Activated CD8-positive, alpha-beta T cell treated with anti-CD3 and anti-CD28 coated beads for 36 hours (primary cell): ENCODE measurements at places on chromosomes 7 and 10. TPM values are rescaled to one million over a fixed set of nuclear protein-coding genes. Genes with fewer than 3 reads are reported as not detected.

- no peak for DNase-seq
- no peak overlapping the region for H3K27ac ChIP-seq
- H3K4me1 ChIP-seq = no peaks in the 10 kb centered on the region
- no peaks in the 10 kb centered on the region for H3K36me3 ChIP-seq
Measured at GRCh38 chr10:117476281-117476680, 66.3 kb upstream of the EMX2 start.

- H3K4me3 ChIP-seq = no peak overlapping the region
- peaks cover 19% of the 10 kb centered on the region for H3K27me3 ChIP-seq
- H3K27ac ChIP-seq = no peak overlapping the region
- DNase-seq = no peak
- H3K4me1 ChIP-seq = peaks cover 28% of the 10 kb centered on the region
Measured at GRCh38 chr7:22662036-22662435, 65.0 kb upstream of the IL6 start.

DNA sequence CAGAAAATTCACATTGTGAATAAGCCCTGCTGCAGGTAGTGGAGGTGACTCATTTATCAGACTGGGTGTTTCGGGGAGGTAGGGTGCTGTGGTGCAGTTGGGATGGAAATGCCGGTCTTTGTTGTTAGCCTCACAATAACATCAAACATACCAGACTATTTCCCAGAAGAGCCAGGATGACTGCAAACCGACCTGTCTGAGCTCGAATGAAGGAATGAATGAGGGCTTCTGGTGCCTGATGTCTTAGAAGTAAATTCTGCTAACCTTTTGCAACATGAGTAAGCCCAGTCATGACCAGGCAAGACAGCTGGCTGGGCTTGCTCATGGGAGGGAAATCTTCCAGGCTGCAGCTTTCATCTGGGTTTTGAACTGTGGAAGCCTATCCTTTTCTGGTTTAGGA lies 2.4 kb upstream of the VDAC2 start:
- H3K27me3 ChIP-seq = no peaks in the 10 kb centered on the region
- peaks cover 30% of the 10 kb centered on the region for H3K4me1 ChIP-seq
- peak overlapping the region; percentile 74 for H3K27ac ChIP-seq
- H3K4me3 ChIP-seq = peak overlapping the region; percentile 12
- peak; percentile 37 for DNase-seq

DNA sequence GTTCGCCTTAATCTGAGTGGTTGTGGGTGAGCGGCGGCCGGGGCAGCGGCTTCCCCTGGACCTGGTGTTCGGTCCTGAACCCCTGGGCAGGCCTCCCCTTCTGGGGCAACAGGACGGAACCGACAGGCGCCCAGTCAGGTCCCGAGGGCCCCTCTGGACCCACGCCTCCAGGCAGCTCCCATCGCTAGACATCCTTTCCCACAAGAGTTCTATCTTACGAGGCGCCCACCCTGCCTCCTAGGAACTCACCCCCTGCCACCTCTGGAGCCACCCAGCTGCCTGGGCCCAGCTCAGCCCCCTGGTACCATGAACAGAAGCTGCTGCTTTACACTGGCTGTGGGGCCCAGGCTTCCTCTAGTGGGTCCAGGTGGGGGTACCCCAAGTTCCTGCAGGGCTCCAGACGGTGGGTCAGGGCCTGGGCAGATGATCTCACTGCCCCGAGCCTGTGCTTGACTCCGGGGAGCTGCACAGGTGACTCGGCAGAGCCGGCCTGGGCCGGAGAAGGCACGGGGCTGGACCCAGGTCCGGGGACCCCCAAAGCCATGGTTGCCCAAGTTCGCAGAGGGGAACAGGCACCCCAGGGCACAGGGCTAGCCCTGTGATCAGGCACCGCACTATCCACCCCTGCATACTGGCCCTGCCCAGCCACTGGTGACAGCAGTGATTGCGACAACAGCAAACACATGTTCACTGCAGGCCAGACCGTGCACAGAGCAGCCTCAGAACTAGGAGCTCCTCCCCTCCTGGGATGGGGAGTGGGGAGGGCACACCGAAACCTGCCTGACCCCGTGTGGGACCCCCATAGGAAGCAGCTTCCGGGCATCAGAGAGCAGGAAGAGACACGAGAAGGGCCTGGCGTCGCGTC lies 180.3 kb downstream of the ELFN1 start:
- H3K4me1 ChIP-seq = peaks cover 15% of the 10 kb centered on the region
- no peaks in the 10 kb centered on the region for H3K27me3 ChIP-seq
- no peak overlapping the region for H3K27ac ChIP-seq
- no peak overlapping the region for H3K4me3 ChIP-seq
- no peak for DNase-seq
- no peaks in the 10 kb centered on the region for H3K36me3 ChIP-seq

DNA sequence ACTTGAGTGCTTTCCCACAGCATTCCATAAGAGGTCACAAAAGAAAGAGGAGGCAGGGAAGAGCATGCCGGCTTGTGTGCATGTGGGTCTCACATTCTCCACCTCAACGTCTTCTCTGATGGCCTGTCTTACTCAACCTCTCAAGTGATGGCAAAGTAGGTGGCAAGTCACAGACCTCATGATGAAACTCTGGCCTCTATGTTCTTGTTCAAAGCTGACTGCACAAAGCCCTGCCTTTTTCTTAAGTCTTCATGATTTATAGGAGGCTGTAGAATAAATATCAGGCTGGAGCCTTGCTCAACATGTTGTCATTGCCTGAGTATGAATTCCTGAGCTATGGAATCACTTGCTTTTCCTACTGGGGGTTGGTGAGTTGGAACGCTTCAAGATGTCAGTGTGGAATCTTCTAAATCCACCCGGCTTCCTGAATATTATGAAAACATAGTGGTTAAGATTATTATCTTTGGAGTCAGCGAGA lies 213.6 kb upstream of the INHBA start:
- H3K4me1 ChIP-seq = peaks cover 3% of the 10 kb centered on the region
- H3K36me3 ChIP-seq = no peaks in the 10 kb centered on the region
- peaks cover 29% of the 10 kb centered on the region for H3K27me3 ChIP-seq
- H3K4me3 ChIP-seq = no peak overlapping the region

DNA sequence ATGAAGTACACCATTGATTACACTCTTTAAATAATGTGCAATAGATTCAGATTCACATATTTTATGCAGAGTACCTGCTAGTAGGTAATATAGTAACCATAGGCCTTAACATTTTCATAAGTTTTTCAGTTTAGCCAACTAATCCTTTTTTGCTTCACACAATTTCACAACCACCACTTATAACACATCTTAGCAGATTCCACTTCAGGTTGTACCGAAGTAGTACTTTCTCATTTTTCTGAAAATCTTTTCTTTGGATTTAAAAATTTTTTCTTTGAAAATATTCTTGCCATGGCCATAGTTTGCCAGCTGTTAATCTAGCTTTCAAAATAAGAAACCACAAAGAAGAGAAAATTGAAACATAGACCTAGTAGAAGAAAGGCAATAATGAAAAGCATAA lies 203.1 kb downstream of the MGMT start:
- H3K27me3 ChIP-seq = no peaks in the 10 kb centered on the region
- no peak for DNase-seq
- no peaks in the 10 kb centered on the region for H3K4me1 ChIP-seq

DNA sequence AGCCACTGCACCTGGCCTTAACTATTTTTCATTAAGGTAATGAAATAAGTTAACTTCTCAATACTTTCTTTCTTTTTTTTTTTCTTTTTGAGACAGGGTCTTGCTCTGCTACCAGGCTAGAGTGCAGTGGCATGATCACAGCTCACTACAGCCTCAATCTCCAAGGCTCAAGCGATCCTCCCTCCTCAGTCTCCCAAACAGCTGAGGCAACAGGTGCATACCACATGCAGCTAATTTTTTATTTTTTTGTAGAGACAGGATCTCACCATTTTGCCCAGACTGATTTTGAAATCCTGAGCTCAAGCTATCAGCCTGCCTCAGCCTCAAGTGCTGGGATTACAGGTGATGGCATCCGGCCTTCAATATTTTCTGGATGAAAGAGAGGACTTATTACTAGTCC lies 21.0 kb downstream of the KMT2C start:
- H3K4me3 ChIP-seq = no peak overlapping the region
- no peak for DNase-seq
- peaks cover 23% of the 10 kb centered on the region for H3K4me1 ChIP-seq
- no peak overlapping the region for H3K27ac ChIP-seq
- peaks cover 10% of the 10 kb centered on the region for H3K36me3 ChIP-seq

GRCh38 chr10:106053061-106053460 lies 1111.4 kb downstream of the SORCS1 start:
- no peak for DNase-seq
- H3K4me3 ChIP-seq = no peak overlapping the region
- H3K27me3 ChIP-seq = no peaks in the 10 kb centered on the region

GRCh38 chr10:9289811-9290210 lies 1235.3 kb downstream of the GATA3 start:
- H3K27ac ChIP-seq = no peak overlapping the region
- DNase-seq = no peak
- H3K27me3 ChIP-seq = peaks cover 6% of the 10 kb centered on the region
- peaks cover 10% of the 10 kb centered on the region for H3K4me1 ChIP-seq

DNA sequence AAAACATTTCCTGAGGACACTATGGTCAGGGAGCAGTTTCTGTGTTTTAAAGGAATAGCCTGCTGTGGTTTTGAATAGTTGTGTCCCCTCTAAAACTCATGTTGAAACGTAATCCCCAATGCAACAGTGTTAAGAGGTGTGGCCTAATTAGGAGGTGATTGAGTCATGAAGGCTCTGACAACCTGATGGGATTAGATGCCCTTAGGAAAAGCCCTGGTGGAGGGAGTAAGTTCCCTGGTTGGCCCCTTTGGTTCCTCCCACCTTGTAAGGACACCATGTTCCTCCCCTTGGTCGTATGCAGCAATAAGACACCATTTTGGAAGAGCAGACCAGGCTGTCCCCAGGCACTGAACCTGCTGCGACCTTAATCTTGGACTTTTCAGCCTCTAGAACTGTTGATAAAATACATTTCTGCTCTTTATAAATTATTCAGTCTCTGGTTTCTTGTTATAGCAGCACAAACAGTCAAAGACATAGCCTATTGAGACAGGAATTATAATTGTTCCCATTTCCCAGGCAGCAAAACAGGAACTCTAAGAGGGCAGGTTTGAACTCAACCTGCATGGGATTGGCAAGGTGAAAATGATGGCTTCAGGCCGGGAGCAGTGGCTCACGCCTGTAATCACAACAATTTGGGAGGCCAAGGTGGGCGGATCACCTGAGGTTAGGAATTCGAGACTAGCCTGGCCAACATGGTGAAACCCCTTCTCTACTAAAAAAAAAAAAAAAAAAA lies 20.5 kb upstream of the TNS3 start:
- no peaks in the 10 kb centered on the region for H3K4me1 ChIP-seq
- no peaks in the 10 kb centered on the region for H3K27me3 ChIP-seq
- no peaks in the 10 kb centered on the region for H3K36me3 ChIP-seq

- no peaks in the 10 kb centered on the region for H3K27me3 ChIP-seq
- no peaks in the 10 kb centered on the region for H3K4me1 ChIP-seq
- no peak overlapping the region for H3K27ac ChIP-seq
Measured at GRCh38 chr7:435630-436366, 83.8 kb downstream of the PDGFA start.

GRCh38 chr7:66055321-66055956 lies 20.2 kb upstream of the ASL start:
- H3K27me3 ChIP-seq = no peaks in the 10 kb centered on the region
- H3K36me3 ChIP-seq = no peaks in the 10 kb centered on the region
- H3K4me1 ChIP-seq = peaks cover 2% of the 10 kb centered on the region
- H3K4me3 ChIP-seq = no peak overlapping the region

DNA sequence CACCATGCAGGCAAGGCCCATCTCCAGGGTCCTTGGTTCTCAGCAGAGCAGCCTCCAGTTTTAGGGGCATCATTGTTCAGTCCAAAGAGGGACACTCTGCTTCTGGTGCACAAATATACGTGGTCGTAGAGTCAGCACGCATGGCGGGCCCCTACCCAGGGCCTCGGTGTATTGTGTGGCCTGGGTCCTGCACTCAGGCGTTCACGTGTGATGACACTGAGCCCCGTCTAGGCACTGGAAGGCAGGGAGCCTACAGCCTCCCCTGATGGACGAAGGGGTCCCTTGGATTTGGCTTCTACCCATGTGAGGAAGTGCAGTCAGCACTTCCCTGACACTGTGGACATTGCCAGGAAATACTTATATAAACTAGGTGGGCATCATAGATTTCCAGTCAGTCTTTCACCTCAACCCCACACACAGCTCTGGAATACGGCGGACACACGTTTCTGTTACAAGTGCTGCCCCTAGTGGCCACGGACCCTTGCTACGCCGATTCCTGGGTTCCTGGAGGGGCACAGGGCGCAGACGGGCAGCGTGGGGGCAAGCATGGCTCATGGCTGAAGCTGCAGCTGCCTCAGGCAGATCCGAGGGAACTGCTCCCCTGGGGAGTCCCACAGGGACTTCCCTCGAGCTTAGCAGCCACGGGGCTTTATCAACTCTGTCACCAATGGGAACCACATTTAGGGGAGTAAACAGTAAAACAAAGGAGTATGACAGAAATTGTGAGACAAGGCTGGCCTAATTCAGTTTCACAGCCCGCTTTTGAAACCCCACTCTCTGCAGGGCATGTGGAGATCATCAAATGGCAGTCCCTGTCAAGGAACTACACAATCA lies 25.4 kb downstream of the AIFM2 start:
- peaks cover 6% of the 10 kb centered on the region for H3K36me3 ChIP-seq
- peak overlapping the region; percentile 75 for H3K27ac ChIP-seq
- H3K27me3 ChIP-seq = no peaks in the 10 kb centered on the region

- no peaks in the 10 kb centered on the region for H3K36me3 ChIP-seq
- H3K4me1 ChIP-seq = no peaks in the 10 kb centered on the region
Measured at GRCh38 chr7:111931958-111932357, 274.2 kb downstream of the DOCK4 start.

GRCh38 chr7:17976952-17977351 lies 36.7 kb upstream of the SNX13 start:
- H3K27me3 ChIP-seq = peaks cover 1% of the 10 kb centered on the region
- no peak overlapping the region for H3K27ac ChIP-seq
- H3K36me3 ChIP-seq = no peaks in the 10 kb centered on the region
- H3K4me1 ChIP-seq = no peaks in the 10 kb centered on the region

- H3K27ac ChIP-seq = no peak overlapping the region
- H3K36me3 ChIP-seq = peaks cover 24% of the 10 kb centered on the region
- H3K4me1 ChIP-seq = peaks cover 22% of the 10 kb centered on the region
- DNase-seq = no peak
- H3K27me3 ChIP-seq = no peaks in the 10 kb centered on the region
- no peak overlapping the region for H3K4me3 ChIP-seq
Measured at GRCh38 chr7:157395206-157395605, 58.4 kb downstream of the DNAJB6 start.

GRCh38 chr7:46859963-46860475 lies 721.9 kb downstream of the TNS3 start:
- H3K27me3 ChIP-seq = no peaks in the 10 kb centered on the region
- DNase-seq = no peak
- H3K36me3 ChIP-seq = no peaks in the 10 kb centered on the region
- H3K27ac ChIP-seq = no peak overlapping the region
- H3K4me1 ChIP-seq = no peaks in the 10 kb centered on the region
- H3K4me3 ChIP-seq = no peak overlapping the region

- DNase-seq = peak; percentile 49
- peak overlapping the region; percentile 20 for H3K4me3 ChIP-seq
- peaks cover 31% of the 10 kb centered on the region for H3K27me3 ChIP-seq
- peak overlapping the region; percentile 51 for H3K27ac ChIP-seq
- no peaks in the 10 kb centered on the region for H3K36me3 ChIP-seq
Measured at GRCh38 chr10:133226251-133226808, 3.7 kb upstream of the UTF1 start.

The CYP2W1 gene
- total RNA-seq = not detected

The TAS2R39 gene
- not detected for total RNA-seq

The INSIG1 gene
- 98.0 TPM for total RNA-seq

The GSTO2 gene
- 1.8 TPM for total RNA-seq

The LRRC18 gene
- total RNA-seq = not detected

The CUTC gene
- 37.4 TPM for total RNA-seq

The MRPS16 gene
- total RNA-seq = 132 TPM

The SYT15 gene
- 0.98 TPM for total RNA-seq
